ENCODE measurements at places on chromosomes 5 and 9.

DNA sequence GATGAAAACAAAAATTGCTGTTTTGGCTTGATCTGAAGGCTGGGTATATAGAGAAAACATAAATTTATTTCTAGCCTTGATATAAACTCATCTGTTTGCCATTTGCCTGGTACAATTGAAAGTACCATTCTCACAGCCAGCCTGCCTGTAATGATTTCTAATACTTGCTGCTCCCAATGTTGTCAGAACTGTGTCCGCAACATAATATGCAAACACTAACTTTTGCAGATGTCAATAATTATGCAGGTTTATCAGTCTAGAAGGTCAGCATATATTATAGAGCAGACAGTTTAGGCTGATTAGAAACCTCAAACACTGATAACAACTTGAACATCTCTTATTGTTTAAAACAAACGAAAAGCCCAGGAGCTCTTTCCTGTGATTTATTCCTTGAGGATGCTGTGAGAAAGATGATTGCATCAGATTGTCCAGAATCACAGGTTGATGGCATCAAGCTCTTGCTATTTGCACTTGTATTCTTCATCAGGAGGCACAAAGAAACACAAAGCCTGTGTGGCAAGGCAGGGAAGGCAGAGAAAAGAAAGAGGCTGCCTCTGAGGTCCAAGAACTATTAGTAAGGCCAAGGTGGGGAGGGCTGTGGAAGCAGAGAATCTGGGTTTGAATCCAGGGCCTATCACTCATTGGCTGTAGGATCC lies 21.4 kb upstream of the HMHB1 start:
- no peak for DNase-seq

DNA sequence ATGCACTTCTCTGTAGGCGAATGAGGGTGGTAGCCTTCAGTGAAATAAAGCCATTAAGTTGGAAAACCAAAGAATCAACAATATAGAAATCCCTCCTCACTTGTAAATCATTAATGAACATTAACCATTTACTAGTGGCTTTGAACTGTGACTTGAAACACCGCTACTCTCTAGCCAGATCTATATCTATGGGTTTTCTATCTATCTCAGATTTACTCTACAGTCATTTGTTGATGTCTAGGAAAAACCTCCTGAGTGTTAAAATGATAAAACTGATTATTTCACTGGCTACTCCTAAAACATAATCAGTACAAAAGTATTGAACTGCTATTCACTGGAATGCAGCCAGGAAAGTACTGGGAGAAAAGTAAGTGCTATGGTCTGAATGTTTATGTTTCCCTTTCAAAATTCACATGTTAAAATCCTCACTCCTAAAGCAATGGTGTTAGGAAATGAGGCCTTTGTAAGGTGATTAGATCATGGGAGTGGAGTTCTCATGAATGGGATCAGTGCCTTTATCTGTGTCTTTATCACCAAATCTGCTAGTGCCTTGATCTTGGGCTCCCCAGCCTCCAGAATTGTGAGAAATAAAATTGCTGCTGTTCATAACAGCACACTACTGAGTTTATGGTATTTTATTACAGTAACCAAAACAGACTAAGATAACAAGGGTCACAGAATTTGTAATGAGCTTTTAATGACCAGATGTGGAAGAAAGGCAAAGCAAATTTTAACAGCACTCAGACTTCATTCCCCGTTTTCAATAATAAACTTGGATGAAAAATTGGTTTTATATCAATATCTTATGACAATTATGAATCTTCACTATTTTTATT lies 8.6 kb upstream of the OXCT1 start:
- DNase-seq, result no peak

DNA sequence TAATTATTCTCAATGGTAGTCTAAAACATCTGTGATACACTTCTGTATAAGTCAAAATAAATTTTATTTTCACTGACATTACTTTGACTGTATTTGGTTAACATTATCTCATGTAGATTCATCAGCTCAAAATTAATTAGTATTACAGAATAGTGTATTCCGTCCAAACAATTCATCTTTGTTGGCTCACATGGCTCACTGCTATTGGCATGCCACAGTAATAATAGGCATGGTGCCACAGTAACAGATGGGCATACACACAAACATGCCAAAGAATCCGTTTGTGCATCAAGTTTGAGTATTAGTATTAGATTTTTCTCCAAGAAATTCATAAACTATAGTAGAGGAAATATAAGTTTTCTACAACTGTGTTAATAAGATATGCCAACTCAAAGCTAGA lies 14.2 kb downstream of the AP3B1 start:
- DNase-seq, result no peak

DNA sequence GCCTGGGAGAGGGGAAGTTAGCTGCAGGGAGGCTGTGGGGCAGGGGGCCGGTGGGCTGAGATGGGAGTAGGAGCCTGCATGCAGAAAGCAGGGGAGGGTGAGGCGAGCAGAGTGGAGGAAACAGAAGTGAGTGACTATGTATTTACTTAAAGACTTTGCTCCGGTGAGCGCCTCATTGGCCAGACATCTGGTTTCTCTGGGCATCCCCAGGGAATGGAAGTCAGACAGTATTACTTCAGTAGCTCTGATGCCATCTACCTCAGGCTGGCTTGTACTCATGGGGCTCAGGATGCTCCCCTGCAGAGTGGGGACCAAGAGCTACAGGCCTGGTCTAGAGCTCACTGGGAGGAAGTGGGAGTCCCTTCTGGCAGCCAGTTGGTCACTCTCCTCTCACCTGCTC lies 78.2 kb upstream of the ARAP3 start:
- no peak for DNase-seq

DNA sequence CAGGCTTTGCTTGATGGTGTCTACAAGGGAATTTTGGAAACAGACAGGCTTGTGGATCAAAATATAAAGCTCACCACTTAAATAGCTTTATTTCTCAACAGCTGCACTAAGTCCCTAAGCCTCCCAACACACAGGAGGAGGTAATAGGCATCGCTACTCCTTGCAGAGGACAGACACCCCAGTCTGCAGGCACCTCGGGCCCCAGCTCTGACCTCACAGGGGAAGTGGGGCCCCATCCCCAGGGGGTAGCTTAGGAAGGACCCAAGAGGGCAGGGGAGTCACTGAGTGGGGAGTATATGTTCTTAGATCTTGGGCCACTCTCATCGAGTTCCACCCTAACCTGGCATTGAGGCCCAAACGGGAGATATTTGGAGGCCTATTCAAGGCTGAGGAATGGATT lies 66.7 kb upstream of the XPA start:
- DNase-seq, result no peak

GRCh38 chr5:137407090-137407489 lies 92.0 kb downstream of the SPOCK1 start:
- DNase-seq, result no peak

DNA sequence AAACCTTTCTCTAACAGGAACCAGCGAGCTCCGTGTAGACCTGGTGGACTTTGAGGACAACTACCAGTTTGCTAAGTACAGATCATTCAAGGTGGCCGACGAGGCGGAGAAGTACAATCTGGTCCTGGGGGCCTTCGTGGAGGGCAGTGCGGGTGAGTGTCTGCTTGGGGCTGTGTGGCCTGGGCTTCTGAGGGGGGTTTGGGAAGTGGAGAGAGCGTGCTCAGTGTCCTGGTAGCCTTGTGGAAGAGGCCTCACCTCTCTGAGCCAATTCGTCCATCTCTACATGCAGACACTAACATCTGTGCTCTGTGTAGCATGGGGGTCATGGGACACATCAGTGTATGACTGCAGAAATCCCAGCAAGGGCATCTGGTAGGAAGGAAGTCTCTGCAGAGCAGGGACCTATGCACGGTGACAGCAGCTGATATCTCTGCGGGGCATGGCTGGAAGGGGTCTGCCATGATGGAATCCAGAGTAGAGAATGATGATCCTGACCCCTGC lies 5.9 kb downstream of the FCN2 start:
- DNase-seq, result no peak

- no peak for DNase-seq
Observed at GRCh38 chr5:123156577-123157296, 67.7 kb downstream of the PRDM6 start.

GRCh38 chr9:134431095-134431494 lies 104.8 kb downstream of the RXRA start:
- no peak for DNase-seq

- no peak for DNase-seq
Observed at GRCh38 chr5:3741374-3741770, 145.7 kb downstream of the IRX1 start.

DNA sequence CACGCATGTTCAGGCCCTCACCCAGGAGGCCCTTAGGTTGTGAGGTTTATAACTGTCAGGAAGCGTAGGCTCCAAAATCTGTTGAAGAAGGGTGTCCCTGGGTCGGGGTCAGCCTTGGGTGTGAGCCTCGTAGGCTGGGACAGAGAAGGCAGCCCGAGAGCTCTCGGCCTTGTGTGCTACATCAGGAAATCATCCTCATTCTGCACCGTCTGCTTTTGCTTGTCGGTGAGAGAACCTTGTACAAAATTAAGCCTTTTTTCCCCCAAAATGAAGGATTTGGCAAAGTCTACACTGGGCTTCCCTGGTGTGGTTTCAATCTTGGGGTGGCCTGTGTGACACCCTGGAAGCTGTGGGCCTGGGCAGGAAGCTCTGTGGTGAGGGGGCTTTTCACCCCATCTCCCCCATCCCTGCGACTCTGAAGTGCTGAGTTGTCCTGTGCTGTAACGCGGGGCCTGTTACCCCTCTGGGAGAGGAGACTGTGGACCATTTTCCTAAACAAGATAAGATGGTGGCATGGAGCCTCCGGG lies 55.3 kb downstream of the AHRR start:
- no peak for DNase-seq

- DNase-seq, result no peak
Observed at GRCh38 chr9:8725635-8726034, 926.1 kb upstream of the DMAC1 start.

DNA sequence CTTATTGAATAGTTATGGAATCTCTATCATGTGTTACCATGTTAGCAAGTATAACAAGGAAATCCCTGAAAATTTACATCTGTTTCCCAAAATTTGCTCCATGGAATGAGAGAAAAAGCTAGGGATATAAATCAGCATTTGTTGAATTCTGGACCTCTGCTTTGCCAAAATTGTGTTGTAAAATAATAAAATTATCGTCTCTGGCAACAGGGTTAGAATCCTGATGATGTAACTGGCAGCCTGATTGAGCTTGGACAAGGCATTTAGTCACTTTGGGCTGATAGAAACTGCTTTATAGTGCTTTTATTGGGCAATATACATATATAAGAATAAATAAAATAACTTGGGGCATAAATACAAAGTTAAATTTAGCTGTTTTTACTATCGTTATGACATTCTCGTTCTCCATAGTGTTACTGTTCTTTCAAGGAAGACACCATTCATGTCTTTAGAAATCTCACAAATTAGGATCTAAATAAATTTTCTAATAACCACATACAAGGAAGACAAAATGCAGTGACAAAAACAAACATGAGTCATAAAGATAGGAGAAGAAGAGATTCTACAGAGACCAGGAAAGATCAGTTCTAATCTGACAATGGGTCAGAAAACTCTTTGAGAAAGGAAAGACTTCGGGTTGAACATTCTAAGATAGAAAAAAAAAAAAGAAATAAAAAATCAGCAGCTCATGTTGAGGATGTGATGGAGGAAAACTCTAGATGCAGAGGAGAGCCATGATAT lies 145.0 kb upstream of the CDH10 start:
- no peak for DNase-seq

Measured in activated naive CD4-positive, alpha-beta T cell treated with Interleukin-2 at 50 U/mL for 16 hours (primary cell).